ENCODE measurements at places on chromosomes 2 and 18.

GRCh38 chr2:64153811-64154210, 9.6 kb upstream of the PELI1 start:
- no peak for DNase-seq

DNA sequence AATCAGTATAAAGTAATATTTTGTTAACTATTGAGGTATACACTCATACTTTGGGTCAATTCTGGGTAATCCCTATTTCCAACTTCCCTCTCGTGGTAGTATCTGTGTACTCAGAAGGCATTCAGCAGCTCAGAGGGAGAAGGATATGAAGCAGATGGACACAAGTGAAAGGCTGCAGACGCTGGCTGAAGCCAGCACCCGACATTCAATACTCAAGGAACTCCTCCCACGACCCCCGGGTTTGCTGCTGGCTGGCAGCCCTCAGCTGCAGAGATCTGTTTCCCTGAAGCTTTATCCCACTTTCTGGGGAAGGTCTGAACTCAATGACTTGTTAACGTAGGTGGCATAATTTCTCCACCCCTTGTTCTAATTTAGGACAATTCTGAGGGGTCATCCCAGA, 847.3 kb upstream of the SOX11 start:
- DNase-seq: no peak

DNA sequence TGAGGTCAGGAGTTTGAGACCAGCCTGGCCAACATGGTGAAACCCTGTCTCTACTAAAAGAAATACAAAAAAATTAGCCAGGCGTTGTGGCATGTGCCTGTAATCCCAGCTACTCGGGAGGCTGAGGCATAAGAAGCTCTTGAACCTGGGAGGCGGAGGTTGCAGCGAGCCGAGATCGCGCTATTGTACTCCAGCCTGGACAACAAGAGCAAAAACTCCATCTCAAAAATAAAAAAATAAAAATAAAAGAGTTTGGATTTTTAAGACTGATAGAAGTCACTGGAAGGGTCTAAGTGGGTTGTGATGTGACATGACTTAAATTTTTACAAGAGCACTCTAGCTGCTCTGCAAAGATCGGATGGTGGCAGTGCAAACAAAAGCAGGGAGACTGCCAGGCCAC, 15.9 kb downstream of the KCNK3 start:
- no peak for DNase-seq

DNA sequence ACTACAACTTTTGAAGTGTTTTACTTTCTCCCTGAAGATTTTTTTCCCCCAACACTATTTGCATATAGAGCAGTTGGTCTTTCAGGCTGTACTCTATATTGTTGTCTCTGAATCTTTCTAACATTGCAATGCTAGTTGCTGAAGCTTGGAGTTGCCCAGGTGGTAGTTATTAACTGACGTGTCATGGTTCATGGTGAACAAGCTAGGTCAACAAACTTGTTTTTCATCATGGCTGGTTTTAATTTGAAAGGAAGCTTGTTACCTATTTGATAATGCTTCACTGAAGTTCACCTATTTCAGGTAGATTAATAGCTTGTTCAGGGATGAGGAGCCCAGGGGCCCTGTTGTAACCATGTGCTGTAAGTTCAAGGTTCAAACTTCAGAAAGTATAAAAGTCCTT, 158.8 kb upstream of the ZEB2 start:
- DNase-seq: no peak

GRCh38 chr2:73947412-73948018, 20.8 kb downstream of the DGUOK start:
- DNase-seq: no peak

- DNase-seq: no peak
Observed at GRCh38 chr2:3449086-3449485, 69.6 kb downstream of the TRAPPC12 start.

DNA sequence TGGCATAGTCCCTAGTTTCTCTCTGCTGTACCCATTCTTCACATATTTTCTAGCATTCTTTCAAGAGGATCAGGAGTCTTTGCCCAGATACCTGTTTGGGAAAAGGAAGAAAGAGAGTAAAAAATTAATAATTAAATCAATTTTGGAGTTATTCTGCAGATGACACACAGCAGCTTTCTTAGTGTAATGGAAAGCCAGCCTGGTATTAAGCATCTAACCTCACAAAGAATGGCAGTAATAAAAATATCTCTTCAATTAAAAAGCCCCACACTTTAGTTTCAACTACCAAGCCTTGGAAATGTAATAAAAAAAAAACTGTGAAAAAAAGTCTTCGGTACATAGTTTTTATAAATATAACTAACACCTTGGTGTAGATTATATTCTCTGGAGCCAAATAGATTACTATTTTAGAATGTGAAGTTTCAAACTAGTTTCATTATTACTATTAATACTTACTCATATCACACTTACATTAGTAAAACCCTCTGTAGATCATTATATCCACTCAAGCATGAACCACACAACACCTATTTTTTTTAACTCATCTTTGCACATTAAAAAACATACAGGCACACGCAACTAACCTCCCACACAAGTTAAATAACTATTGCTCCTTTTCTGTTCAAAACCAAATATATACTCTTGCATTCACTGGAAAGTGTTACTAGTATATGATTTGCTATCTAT, 90.9 kb downstream of the GPD2 start:
- DNase-seq: no peak

- DNase-seq: no peak
Observed at GRCh38 chr2:232134939-232135338, 173.4 kb downstream of the DIS3L2 start.

DNA sequence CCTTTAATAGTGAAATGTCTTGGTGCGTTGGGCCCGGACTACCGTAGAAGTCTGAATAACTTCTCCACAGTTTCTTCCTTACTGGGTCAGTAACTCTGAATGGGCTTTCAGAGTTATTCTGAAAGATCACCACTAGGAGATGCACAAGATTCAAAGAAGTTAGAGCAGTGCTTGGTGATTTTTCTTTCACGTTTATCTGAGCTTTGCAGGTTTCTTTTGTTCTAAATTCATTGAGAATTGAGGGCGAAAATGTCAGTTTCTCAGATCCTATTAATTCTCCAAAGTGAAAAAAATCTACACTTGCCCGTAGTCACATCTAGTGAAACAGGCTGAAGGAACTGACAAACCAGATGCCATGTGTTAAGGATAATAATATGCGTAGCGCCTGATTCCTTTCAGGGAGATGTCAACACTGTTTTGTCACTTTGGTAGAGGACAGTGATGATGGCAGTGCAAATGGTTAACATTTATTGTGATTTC, 70.1 kb downstream of the QPCT start:
- no peak for DNase-seq

GRCh38 chr18:9869715-9870430, 15.9 kb upstream of the TXNDC2 start:
- DNase-seq: no peak

GRCh38 chr2:33256162-33256755, 220.2 kb upstream of the RASGRP3 start:
- DNase-seq: no peak

DNA sequence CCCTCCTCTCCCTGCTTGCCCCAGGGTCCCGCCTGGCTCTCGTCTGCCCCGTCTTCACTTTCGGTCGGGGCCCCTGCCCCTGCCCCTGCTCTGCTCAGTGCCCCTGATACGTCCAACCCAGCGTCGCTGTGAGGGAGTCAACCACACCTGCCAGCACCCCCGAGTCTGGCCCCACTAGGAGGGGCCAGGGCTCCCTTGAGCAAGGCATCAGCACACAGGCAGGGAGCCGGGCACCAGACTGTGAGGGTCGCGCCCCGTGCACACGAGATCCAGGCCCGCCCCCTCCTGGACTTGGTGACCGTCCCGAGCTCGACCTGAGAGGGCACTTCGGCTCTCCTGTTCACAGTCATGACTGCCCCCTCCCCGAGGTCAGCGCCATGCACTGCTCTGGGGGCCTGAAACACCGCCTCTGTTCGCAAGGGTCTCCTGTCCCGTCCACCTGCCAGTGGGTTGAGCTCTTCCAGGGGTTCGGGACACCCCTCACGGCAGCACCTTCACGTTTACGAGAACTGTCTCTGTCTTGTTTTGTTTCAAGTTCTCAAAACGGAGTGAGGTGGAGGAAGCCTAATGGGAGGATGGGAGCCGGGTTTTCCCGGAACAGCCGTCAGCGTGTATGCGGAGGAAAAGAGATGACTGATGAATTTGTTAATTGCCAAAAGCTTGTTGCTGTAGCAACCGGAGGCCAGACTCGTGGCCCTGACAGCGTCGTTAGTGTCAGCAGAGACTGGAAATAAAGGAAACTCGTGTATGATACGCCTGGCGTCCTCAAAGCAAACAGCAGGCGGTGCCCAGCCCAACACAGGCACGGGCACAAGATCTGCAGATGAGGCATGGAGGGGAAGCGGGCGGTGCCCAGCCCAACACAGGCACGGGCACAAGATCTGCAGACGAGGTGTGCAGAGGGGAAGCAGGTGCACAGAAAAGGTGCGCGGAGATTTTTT, 48.2 kb upstream of the KCNG2 start:
- no peak for DNase-seq

- no peak for DNase-seq
Observed at GRCh38 chr2:207039225-207039624, 99.9 kb downstream of the CPO start.

All from stimulated activated CD4-positive, alpha-beta T cell treated with anti-CD3 and anti-CD28 coated beads, Interleukin-4, amount 100 ng/mL, for 1 hour (primary cell).